ENCODE measurements at places on chromosomes 2 and 18.

DNA sequence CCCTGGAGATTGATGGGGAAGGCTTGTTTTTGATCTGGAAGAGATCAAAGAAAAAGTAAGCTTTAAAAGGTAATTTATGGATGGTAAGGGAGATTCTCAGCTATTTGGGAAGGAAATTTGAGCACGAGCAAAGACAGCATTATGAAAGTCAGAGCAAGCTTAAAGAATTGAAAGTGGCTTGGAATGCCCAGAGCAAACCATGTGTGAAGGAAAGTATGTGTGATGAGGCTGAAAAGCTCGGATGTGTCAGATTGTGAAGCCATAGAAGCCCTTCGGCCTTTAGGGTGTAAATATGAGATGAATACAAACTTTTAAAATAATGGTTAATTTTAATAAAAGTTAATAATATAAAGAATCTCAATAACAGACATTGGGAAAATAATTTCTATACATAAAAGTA, 377.4 kb upstream of the DSEL start:
- DNase-seq, result no peak

GRCh38 chr18:40159141-40160017, 1795.7 kb upstream of the PIK3C3 start:
- DNase-seq, result peak; percentile 38

- DNase-seq, result peak; percentile 34
Measured at GRCh38 chr2:127362971-127363370, 24.8 kb downstream of the MAP3K2 start.

- no peak for DNase-seq
Measured at GRCh38 chr2:60469536-60470317, 83.7 kb downstream of the BCL11A start.

DNA sequence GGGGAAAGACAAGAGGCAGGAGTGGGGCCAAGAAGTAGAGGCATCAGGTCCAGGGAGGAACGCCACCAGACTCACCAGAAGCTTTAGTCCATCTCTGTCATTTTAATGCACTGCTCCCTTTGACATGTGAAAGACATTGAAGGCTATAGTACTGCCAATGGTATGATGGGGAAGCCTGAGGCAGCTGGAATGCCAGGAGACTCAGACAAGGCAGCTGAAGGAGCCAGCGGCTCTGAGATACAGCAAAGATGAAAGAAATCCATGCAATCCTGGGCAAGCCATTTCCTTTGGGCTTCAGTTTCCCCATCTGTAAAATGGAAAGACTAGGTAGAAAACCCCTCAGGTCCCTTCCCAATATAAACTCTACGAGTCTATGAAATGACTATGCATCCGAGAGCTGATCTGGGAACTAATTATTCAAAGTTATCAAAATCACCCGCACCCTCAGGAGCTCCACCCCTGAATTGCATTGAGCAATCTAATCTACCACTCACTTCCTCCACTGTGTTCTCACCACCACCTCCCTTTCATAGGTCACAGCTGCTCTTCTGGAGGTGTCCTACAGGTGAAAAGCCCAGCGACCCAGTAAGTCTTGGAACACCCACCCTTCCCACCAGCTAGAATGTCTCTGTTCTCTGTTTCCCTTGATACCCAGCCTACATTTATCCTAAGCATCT, 3.1 kb downstream of the CXCR2 start:
- DNase-seq, result peak; percentile 29

GRCh38 chr18:54606835-54607212, 15.8 kb downstream of the DYNAP start:
- DNase-seq, result no peak

All from NB4 (cell line).